ENCODE measurements at places on chromosomes 12 and 14.
A peak's percentile ranks its signal among the peaks of the same experiment; 100 is the strongest.

- DNase-seq, result no peak
These were observed 218.3 kb upstream of the DAAM1 start for GRCh38 chr14:58969951-58970751.

- DNase-seq, result no peak
These were observed 136.3 kb upstream of the PLXNC1 start for GRCh38 chr12:94012071-94012470.

- no peak for DNase-seq
These were observed 291.8 kb downstream of the ERC1 start for GRCh38 chr12:1282670-1283315.

- DNase-seq, result no peak
These were observed 26.0 kb upstream of the ATP2A2 start for GRCh38 chr12:110254971-110255540.

DNA sequence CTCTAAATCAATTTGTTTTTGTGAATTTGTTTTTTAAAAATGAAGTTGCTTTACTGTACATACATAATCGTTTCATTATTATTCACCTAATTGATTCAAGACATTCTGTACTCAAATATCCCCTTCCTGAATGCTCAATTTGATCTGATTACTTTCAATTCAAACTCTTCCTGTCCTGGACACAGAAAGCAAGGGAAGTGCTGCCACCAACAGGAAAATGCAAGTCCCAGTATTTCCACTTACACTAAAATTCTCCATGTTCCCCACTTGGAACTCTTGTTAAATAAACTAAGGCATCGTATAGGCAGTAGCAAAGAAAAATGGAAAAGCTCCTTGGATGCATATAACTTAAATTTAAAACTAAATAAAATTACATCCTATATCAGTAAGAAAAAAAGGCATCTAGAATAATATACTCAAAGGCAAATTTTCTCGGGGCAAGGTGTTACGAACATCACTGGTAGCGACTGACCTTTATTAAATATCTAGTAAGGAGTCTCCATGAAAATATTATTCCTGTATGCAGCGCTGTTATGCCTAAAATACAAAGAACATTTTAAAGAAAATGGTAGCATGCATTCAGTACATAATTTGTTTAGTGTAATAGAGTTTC lies 72.0 kb upstream of the DBX2 start:
- DNase-seq, result no peak

DNA sequence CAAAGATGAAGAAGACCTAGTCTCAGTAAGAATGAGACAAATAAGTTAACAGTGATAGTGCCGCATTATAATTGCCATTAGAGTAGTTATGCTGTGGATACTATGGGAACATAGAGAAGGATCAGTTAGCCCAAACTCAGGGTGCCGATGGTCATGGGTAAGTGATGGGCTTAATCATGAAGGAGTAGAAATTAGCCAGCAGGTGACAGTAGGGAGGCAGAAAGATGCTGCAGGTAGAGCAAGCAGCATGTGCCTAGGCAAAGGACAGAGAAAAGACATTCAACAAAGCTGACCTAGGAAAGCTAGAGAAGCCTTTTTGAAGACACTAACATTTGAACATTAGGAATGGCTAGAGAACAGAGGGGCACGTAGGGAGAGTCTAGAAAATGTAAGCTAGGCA lies 30.6 kb upstream of the PTPRQ start:
- no peak for DNase-seq

DNA sequence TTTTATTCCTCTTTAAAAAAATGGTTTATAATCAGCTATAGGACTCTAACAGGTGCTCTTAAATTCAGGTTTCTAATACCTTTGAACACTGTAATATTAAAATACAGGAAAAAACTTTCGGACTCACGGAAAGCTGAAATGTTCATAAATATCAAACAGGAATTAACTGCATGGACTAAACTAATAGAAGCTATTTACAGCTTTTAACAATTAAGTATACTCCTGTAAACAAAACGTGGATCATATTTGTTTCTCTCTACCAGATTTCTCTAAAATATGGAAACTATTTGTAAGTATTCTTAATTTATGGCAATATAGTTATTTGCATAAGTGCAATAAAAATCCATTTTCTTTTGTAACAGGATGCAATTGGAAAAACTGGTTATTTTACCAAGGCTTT lies 108.9 kb upstream of the RESF1 start:
- DNase-seq, result no peak

- DNase-seq, result no peak
These were observed 867 bp downstream of the RHOJ start for GRCh38 chr14:63205044-63205575.

DNA sequence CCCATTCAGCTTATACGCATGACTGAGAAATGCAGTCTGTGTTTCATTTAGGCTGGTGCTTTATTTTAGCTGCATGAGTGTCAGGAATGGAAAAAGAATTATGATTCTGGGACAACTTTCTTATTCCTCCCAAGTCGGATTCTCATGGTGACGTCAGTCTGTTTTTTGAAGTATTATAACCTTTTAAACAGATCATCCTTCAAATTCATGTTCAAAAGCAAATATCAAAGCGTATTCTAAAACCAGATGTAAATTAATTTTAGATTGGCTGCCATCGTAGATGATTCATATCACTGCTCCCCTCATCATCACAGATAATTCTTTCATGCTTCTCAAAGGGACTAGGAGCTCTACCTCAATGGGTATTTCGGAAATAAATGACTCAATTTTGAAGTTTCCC lies 15.0 kb downstream of the FNTB start:
- no peak for DNase-seq

- DNase-seq, result no peak
These were observed 17.7 kb upstream of the ANP32D start for GRCh38 chr12:48454667-48455066.

GRCh38 chr12:108853981-108854446 lies 3.4 kb downstream of the SSH1 start:
- DNase-seq, result no peak

DNA sequence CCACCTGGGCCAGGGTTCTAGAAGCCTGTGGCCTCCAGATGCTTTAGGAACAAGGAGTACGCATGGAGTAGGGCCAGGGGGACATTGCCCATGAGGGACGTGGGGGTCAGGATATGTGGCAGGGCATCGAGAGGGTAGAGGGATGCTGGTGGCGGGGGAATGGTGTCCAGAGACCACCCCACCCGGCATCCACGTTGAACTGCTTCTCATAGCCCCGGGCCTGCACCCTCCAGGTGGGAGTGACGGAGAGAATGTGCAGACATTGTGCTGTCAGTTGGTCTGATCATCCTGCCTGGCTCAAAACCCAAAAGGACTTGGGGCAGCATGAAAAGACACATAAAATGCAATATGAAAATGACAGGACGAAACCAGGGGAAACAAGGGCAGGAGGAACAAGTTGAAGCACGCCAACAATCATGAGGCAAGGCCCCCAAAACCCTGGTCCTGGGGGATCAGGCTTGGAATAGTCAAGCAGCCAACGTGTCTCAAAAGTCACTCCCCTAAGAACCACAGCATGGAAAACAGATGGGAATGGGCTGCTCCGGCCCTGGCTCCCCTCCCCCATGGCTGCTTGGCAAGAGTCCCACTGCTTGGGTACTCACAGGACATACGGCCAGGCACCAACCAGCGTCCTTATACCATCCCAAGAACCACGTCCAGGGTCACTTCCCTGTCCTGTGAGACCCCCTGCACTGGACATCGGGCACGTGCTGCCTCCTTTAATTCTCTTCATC lies 117.9 kb downstream of the DICER1 start:
- no peak for DNase-seq

DNA sequence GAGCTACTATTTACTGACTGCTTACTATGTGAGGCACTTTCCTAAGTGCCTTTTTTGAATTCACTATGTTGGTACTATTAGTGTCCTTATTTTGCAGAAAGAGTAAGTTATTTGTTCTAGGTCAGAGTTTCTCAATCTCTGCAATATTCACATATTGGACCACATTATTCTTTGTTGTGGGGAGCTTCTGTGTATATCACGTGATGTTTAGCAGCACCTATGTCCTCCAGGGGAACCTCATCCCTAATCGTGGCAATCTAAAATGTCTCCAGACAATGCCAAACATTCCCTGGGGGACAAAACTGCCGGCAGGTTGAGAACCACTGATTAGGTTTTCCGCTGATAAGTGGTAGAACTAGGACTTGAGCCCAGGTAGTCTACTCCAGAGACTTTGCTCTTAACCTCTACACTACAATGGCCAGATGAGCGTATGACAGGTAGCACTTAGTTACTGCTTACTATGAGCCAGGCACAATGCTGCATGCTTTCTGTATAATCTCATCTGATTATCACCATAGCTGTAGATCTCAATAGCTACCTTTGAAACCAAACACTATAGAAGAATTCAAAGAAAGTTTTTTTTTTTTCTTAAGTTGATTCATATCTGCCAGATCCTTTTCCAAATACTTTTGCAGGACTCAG lies 38.9 kb downstream of the NELL2 start:
- DNase-seq, result no peak

DNA sequence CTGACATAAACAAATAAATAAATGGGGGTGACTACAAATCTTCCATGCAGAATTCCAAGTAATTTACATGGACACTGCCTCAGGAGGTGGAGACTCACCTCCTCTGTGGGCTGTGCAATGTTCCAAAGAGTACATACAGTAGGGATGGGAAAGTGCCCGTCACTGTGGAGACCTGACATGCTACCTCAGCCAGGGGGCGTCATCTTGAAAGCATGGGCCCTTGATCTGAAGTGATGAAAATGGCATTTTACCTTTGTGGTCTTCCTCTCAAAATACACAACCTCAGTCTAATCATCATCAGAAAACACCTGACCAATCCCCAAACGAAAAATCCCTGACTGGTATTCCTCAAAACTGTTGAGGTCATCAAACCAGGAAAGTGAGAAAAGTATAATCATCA lies 48.4 kb downstream of the ANAPC7 start:
- no peak for DNase-seq

- DNase-seq, result no peak
These were observed 22.5 kb downstream of the LRP6 start for GRCh38 chr12:12244341-12244740.

- DNase-seq, result no peak
These were observed 187.1 kb downstream of the KITLG start for GRCh38 chr12:88393017-88393767.

- DNase-seq, result no peak
These were observed 28.1 kb upstream of the SINHCAF start for GRCh38 chr12:31353750-31354708.

- DNase-seq, result no peak
These were observed 22.9 kb downstream of the VDR start for GRCh38 chr12:47881826-47882427.

DNA sequence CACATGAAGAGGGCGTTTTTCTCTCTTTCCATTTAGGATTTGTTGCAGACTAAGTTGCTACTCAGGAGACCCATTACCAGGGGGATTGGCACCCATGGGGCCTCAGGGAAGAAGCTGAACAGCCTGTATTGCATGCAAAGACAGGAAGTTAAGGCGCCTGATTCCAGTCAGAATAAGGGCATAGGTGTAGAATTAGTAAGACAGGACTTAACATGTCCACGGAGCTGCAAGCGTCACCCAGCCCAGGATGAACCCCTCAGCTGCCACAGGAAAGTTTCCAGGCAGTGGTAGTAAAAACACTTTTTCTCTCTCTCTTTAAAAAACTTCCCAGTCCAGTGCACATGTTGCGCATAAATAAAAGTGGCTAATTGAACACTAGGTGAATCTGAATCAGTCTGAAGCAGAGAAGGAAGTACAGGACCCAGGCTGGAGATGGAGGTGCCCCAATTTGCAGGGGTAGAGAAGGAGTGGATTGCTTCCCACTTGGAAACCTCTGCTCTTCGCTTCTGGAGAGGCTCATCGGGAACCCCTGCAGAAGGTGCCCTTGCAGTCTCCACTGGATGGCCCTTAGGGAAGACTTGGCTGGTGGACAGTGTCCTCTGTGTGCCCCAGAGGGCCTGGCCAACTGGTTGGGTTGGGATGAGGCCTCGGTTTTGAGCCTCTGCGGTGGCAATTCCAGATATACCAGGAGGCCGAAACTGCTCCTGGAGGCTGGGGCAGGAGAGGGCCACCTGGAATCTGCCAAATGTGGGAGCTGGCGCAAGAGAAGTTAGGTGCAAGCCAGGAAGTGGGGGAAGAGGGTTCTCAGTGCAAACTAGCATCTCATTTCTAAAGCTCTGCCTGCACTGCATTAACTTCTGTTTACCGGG lies 10.7 kb upstream of the TBX3 start:
- DNase-seq, result no peak

GRCh38 chr14:89093083-89093730 lies 268.8 kb downstream of the TTC8 start:
- no peak for DNase-seq

DNA sequence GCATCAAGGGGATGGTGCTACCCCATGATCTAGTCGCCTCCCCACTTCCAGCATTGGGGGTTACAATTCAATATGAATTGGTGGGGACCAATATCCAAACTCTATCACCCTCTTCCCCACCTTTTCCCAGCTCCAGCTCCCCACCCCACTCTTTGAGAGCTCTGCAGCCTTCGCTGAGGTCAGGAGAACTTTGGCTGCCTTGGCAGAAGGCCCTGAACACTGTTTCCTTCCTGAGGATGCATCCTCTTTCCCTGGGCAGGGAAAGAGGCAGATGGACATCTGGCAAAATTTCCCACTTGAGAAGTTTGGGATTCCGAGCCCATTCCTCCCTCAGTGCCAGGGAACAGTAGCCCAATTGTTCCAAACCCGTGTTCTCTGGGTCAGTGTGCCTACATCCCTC lies 169.1 kb downstream of the TSPAN9 start:
- DNase-seq, result no peak

GRCh38 chr14:88010331-88010730 lies 5.4 kb downstream of the GPR65 start:
- no peak for DNase-seq

- DNase-seq, result no peak
These were observed 36.5 kb downstream of the SSH1 start for GRCh38 chr12:108820707-108821406.

GRCh38 chr12:74499192-74499591 lies 38.4 kb upstream of the ATXN7L3B start:
- DNase-seq, result no peak

- no peak for DNase-seq
These were observed 27.6 kb upstream of the ARHGAP5 start for GRCh38 chr14:32049361-32050088.

DNA sequence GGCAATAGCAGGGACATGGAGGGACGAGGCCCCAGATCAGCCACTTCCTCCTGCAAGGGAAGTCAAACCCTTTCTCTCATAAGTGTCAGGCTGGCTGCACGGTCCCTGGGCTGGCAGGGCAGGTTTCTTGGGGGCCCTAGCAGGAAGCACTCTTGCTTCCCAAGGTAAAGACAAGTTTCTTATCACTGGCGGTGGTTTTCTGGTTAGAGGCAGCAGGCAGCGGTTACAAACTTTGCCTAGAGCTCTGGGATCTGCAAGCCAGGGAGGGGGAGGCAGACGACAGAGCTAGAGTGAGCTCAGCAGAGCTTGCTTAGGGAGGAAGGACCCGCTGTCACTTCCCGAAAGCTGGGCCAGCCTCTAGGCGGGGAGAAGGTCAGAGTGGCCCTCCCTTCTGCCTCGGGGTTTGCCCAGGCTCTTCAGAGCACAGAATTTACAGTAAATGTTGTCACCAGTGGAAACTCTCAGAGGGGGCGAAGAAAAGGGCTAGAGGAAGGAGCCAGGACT lies 20.4 kb downstream of the BATF start:
- peak; percentile 47 for DNase-seq
